ENCODE measurements at places on chromosomes 1 and 21.

- no peak for DNase-seq
Measured at GRCh38 chr1:11176081-11176706, 13.0 kb upstream of the ANGPTL7 start.

DNA sequence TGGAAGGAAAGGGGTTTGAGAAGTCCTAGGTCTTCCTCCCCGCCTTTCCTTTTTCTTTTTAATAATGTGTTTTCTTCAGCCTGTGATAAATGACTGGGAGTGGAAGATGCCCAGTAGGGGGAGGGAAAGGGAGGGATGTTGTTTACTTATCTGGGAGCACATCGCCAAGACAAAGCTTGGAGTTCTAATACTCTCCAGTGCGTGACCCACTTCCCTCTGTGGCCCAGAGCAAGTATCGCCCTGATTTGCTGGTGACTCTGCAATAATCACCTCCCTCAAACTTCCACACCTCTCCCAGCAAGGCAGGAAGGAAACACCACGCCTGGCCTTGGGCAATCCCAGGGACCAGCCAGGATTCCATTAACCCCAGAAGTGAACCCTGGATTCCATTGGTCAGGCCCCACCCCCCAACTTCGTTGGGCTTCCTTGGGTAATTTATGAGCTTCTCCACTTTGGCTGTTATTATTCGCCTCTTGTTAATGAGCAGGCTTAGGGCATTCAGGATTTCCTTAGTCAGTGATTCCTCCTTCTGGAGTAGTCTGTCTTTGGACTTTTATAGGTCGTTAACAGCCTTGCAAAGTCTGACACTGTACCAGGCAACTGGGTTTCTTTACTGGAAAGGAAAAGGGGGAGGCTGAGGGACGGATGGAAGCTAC is 24.3 kb upstream of the GRHL3 start:
- DNase-seq = no peak

DNA sequence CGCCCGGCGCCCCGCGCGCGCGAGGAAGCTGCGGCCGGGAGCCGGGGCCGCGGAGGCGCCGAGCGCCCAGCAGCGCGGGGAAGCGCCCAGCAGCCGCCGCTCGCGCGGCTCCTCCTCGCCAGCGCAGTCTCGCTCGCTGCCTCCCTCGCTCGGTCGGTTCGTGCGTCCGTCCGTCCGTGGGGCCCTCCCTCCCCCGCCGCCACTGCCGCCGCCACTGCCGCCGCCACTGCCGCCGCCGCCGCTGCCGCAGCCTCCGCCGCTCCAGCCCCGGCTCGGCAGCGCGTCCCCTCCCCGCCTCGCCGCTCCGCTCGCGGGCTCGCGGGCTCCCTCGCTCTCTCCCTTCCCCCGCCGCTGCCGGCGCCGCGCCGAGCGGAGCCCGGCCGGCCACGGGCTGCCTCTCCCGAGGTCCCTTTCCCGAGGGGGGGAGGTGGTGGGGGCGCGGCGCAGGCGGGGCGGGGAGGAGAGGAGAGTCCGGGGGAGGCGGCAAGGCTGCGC is at the start of gene KCND3:
Gene KCND3 (minus strand): TSS at position 138 of the 495 bp plus-strand sequence.
- DNase-seq = no peak

- no peak for DNase-seq
Measured at GRCh38 chr1:13918862-13919261, 218.9 kb downstream of the PRDM2 start.

DNA sequence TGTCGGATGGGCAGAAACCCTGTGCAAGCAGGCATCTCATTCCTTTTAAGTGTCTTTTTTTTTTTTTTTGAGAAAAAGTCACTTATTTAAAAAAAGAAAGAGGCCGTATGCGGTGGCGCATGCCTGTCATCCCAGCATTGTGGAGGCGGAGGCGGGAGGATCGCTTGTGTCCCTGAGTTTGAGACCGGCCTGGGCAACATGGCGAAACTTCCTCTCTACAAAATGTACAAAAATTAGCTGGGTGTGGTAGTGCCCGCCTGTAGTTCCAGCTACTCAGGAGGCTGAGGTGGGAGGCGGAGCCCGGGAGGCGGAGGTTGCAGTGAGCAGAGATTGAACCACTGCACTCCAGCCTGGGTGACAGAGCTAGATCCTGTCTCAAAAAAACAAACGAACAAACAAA is 1.7 kb downstream of the GPR137B start:
- no peak for DNase-seq

- DNase-seq = no peak
Measured at GRCh38 chr1:23591460-23592208, 32.3 kb upstream of the ID3 start.

DNA sequence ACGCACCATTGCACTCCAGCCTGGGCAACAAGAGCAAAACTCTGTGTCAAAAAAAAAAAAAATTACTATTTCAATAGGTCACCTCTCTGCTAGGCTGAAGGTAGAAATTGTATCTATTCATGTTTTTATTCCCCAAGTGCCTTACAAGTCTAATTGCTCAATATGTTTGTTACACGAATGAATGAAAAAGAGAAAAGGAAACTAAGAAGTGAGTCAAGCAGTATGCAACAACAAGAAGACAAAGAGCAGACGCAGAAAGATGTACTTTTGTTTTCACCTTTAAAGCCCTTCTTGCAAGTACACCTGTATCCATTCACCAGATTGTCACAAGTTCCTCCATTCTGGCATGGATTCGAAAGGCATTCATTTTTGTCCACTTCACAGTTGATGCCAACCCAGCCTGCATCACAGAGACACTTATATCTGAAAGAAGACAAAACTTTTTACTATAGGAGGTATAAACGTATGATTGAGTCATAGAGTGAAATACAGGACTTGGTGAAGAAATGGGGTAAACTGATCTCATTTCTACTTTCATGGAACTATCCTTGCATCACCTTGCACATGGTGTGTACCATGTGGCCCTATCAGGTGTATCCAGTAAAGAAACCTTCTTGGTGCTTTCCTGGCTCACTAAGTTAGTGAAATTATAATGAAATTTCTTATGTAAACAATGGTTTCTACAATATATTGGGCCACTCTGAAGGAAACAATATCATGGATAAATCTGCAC is 57.1 kb upstream of the ADAM30 start:
- no peak for DNase-seq

- no peak for DNase-seq
Measured at GRCh38 chr1:43531107-43531905, 623 bp downstream of the PTPRF start.

GRCh38 chr1:93328809-93329760 is 16.6 kb upstream of the DR1 start:
- peak; percentile 9 for DNase-seq

DNA sequence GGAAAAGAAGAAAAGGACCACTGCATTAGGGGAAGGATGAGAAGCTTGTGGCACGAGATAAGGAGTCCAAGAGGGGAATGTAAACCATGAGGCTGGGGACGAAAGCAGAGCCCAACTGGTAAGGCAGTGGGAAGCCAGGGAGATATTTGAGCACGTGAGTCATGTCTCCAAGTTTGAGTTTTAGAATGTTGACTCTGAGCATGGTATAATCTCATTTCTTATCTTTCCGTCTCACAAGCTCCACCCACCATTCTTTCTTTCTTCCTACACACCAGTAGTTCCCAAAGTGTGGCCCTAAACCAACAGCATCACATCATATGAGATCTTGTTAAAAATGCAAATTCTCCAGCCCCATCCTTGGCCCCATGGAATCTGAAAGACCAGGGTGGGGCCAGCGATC is 145.3 kb downstream of the PLPP3 start:
- no peak for DNase-seq

GRCh38 chr1:58884706-58885661 is 101.1 kb upstream of the JUN start:
- no peak for DNase-seq

GRCh38 chr1:27601321-27601770 is 2.6 kb downstream of the AHDC1 start:
- no peak for DNase-seq

- no peak for DNase-seq
Measured at GRCh38 chr21:17903929-17904639, 84.9 kb upstream of the C21orf91 start.

DNA sequence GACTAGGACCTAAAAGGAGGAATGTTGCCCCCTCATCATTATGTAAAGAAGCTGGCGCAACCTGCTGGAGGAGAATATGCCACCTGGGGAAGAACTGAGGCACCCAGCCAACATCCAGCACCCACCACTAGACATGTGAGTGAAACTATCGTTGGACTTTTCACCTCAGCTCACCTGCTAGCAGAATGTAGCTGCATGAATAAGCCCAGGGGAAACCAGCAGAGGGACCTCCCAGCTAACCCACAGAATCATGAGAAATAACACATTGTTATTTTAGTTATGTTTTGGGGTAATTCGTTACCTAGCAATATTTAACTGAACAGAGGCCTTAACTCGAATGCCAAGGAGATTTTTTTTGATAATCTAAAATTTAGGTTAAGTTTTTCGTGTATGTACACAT is 542.5 kb upstream of the DAB1 start:
- no peak for DNase-seq

GRCh38 chr1:57088653-57089052 is 122.8 kb upstream of the C8B start:
- DNase-seq = no peak

DNA sequence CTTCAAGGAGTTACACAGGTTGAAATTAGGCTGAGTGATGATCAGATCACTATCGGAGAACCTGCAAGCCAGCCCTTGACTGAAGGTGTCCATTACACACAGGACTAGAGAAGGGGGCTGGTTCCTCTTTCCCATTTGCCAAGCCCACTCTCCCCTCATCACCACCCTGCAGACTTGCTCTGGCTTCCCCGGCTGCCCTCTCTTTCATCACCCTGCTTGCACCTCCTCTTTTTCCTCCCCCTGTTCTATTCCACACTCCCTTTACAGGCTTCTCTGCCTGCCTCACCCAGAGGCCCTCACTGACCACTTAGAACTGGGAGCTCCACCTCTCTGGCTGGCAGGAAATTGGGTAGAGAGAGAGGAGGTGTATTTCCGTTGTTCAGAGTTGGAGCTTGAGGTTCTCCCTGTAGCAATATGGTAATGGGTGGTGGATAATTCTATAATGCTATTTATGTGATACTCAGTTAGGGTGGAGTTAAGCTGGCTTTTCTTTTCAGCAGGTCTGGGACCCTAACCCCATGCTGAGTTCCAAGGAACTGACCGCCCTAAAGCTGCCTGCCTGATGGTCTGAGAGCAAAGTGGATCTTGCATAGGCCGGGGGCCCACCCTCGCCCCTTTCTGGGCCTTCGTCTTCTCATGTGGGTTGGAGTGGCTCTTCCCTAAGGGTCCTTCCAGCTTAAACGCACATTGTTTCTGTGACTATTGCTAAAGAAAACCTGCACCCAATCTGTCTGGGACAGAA is 111.8 kb upstream of the ADAR start:
- DNase-seq = no peak

DNA sequence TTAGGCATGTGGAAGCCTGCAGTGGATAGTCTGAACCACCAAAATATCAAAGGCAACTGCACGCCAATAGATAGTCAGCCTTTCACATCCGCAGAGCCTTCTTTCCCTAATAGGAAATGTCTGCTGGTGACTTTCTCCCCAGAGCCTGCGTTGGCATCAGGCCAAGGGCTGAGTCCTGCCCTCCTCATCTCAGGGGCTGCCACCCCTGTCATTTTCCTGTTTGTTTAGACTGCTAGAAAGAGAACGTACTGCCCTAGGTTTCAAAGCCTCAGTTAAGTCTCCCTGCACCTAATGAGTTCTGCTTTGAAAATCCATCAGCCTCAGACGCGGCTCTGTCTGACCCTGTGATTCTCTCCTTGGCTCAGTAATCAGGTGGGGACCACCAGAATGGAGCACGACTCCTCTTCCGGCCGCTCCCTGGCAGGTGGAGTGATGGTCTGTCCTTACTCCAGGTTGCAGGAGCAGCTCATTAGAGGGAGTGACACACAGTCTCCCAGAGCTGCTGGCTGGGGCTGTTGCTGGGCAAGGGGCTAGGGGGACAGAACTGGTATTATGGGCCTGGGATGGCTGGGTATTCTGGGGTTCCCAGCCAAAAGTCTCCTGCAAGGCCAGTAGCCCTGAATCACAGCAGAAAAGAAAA is 27.3 kb downstream of the STUM start:
- no peak for DNase-seq

GRCh38 chr1:116265931-116266863 is 106.8 kb upstream of the ATP1A1 start:
- no peak for DNase-seq

DNA sequence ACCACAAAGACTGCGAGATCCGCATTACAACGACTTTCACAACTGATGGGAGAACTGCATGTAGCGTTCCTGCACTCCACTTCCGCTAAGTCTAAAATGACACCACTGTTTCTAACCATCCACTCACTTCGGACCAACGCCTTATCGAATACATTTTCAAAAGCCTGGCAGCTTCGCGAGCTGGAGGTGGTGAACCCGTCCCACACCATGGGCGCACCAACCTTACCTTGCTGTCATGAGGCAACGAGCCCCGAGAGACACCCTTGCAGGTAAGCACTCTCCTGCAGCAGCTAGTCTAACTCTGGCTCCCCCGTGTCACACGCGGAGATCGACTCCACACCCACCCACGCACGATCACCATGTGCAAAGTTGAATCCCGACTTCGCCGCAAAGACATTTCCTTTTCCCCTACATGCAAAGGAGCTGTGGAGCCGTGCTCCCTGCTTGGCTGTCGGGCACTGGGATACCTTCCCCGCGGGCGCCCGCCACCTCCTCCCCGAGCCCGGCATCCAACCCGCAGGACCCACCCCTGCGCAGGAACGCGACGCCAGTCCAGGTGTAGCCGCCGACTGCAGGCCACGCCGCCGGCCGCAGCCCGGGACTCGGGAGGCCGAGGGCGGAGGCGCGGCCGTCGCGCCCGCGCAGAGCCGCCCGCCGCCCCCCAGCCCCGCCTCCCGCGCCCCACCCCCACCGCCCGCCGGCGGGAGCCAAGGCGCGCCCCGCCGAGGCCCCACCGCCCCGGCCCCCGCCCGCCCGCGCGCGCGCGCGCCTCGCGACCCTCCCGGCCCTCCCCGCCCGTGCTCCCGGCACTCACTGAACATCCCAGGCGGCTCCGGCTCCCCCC is 629 bp downstream of the TAF5L start:
- DNase-seq = peak; percentile 46

DNA sequence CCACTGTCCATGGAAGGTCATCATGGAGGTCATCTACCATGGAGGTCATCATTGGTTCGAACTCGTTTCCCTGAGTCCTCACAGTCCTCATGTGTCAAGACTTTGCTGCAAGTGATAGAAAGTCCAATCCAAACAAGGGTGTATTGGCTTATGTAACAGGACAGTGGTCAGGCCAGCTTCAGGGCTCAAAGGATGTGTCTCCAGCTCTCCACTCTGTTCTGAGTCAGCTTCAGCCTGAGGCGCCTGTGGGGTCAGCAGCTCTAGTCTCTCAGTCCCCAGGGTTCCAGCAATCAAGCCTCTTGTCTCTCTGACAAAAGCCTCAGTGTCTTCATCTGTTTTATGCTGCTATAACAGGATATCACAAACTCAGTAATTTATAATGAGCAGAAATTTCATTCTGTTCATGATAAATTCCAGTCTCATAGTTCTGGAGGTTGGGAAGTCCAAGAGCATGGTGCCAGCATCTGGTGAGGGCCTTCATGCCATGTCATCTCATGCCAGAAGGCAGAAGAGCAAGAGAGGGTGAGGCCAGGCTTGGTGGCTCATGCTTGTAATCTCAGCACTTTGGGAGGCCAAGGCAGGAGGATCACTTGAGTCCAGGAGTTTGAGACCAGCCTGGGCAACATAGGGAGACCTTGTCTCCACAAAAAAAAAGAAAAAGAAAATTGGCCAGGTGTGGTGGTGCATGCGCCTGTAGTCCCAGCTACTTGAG is 19.5 kb downstream of the A3GALT2 start:
- DNase-seq = no peak
